GM12892 (cell line): ENCODE measurements at places on chromosomes 1 and 21.
A peak's percentile ranks its signal among the peaks of the same experiment; 100 is the strongest.

- DNase-seq, result no peak
Observed at GRCh38 chr1:11831945-11832725, 15.4 kb downstream of the NPPA start.

DNA sequence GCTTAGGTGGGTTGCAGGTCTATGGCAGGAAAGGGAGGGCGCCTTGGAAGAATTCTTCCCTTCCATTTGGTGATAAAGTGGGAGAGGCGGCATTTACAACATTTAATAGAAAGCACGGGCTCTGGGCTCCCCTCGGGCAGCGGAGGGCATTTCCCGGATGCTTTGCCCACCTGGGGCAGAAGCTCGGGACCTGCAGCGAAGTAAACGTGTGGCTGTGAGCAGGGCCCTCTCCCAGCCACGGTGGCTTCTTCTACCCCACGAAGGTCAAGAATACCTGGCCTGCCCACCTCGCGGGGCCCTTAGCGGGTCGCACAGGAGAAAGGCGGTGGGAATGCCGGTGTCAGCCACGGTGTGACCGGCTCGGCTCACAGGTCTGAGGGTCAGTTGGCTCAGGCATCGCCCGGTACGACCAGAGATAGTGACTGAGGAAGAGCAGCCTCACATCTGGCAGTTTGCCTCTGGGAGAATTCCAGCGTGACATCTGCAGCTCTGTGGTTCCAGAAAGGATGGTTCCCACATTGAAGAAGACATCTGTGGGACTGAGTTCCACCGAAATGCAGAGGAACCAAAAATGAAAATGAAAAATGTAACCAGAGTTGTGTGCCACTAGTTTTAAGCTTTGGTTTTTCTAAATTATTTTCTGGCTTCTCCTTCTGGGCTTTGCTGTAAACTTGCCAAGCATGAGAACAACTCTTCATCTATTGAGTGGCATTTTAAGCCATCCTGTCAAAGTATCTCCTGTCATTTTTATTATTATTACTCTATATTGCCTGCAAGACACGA is 720 bp upstream of the F3 start:
- no peak for DNase-seq

DNA sequence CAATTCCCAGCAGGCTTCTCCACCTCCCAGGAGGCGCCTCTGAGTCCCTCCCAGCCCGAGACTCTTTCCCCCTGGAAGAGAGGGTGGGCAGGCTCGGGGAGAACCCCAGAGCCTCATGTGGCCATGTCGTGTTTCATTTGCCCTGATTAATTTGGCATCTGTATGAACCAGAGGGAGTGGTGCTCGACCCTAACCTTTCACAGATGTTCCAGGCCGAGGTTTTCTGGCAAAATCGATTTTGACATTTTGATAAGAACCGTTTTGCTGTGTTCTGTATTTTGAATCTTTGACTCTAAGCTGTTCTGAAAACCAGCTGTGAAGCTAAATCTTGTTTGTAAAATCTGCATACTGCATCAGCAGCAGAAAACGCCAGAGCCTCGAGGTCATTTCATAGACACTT is 367.4 kb downstream of the CAMTA1 start:
- DNase-seq, result no peak

DNA sequence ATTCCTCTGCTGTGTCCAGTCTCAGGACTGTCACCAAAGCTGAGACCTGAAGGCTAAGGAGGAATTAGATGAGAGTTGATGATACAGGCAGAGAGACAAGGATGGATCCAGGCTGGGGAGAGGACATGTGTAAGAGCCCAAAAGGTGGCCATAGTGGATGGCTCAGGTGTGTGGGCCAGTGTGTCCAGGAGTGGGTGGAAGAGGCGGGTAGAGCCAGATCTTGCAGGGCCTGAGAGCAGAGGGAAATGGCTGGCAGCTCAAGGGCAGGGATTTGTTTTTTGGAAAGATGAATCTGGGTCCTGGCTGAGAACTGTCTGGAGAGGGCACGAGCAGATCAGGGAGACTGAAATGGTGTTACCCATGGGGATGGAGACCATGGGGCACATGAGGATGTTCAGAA is 38.1 kb downstream of the AZIN2 start:
- no peak for DNase-seq

DNA sequence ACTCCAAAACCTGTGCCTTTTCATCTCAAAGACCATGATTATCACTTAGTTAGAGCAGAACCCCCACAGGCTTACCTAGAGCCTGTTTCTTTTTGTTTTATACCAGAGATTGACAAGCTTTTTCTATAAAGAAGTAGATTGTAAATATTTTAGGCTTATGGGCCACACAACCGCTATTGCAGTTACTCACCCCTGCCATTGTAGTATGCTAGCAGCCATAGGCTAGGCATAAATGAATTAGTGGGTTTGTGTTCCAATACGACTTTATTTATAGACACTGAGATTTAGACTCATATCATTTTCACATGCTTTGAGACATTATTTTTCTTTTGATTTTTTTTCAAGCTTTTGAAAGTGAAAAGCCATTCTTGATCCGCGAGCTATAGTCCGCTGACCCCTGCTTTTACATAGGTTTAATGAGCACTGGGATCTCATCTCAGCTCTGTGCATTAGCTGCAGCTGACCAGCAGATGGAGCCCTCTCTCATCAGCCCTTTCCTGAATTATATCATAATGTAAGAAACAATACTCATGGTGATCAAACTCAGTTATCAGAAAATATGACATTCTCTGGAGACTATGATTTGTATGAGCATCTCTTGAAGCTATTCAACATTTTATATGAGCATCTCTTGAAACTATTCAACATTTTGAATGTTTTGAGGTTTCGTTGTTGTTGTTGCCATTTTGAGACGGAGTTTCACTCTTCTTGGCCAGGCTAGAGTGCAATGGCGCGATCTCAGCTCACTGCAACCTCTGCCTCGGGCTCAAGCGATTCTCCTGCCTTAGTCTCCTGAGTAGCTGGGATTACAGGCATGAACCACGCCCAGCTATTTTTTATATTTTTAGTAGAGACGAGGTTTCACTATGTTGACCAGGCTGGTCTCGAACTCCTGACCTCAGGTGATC is 111.9 kb upstream of the L1TD1 start:
- no peak for DNase-seq

DNA sequence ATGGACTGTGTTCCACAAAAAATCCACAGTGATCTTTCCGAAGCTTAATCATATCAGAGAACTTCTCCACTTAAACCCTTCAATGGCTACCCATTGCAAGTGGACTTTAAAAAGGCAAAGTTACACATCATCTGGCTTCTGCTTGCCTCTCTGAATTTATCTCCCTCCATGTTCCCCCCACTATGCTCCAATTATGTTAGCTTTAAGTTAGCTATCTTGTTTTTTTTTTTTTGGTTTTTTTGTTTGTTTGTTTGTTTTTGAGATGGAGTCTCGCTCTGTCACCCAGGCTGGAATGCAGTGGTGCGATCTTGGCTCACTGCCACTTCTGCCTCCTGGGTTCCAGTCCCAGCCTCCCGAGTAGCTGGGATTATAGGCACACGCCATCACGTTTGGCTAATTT is 166.4 kb upstream of the ADGRL2 start:
- no peak for DNase-seq

- no peak for DNase-seq
Observed at GRCh38 chr1:101278845-101279244, 42.0 kb downstream of the S1PR1 start.

DNA sequence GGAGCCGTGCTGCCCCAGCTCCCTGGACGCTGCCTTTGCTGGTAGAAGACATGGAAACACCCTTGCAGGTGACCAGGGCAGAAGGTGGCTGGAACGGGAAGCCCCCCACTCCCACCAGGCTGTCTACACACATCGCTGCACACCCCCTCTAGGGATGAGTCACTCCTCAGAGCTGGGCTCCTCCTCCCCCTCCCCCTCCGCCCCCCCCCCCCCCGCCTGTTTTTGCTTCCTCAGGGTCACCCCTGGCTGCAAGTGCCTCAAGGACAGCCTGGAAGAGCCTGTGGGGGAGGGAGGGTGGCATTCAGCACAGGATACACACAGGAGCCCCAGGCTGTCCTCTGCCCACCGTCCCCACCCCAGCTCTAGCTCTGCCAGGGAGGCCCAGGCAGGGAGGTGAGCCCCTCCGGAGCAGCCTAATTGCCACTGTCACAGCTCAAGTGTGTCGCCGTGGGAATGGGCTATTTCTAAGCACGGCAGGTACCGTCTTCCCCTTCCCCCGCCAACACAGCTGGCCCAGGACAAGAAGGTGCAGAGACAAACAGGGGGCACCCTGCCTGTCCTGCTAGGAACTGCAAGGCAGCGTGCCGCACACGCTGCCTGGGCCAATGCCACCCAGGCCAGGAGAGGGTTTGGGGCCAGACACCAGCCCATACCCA is 2.5 kb downstream of the FNDC10 start:
- peak; percentile 58 for DNase-seq

DNA sequence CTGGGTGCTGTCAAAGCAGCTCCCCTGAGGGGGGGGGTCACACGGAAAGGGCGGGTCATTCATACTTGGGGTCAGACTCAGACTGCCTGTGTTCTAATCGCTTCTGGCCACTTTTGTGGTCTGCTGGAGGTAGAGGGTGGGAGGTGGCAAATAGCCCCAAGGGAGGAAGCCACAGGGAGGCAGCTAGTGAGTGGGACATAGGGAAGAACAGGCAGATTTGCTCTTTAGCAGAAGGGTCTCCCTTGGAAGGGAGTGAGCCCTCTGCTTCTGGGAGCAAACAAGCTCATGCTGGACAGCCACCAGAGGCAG is 24.5 kb downstream of the ACOT11 start:
- DNase-seq, result no peak

DNA sequence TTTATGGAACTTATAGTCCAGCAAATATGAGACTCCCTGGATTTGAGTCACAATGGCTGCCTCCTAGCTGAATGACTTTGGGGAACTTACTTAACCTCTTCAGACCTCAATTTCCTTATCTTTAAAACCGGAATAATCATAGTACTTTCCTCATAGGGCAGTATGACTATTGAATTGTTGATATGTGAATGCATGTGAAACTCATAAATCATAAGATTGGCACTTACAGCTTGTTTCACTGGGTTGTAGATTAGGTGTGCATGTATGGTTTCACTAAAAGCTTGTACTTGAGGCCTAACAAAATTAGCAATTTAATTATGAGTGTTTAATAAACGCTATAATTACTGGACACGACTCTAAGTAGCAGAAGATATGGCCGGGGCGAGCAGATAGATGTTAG is 72.5 kb downstream of the ST6GALNAC5 start:
- DNase-seq, result no peak

GRCh38 chr1:232628335-232629249 is 1.3 kb downstream of the SIPA1L2 start:
- no peak for DNase-seq

DNA sequence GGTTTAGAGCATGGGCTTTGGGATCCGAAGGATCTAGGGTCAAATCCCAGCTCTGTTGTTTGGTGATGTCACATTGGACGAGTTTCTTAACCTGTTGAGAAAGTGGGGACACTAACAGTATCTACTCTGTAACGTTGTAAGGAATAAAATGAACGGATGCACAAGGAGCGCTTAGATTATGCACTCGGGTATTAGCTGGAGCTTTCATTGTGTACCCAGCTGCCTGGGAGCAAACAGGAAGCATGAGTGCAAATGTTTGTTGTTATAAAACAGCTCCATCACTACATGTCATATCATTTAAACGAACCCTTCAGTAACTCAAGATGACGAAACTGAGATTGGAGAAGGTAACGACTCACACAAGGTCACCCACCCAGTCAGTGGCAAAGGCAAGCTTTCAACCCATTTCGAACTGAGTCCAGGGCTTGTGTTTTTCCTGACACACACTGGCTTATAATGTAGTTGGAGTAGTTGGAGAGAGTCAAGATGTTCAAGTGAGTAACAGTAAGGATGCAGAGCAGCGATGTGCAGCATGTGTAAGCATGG is 16.2 kb upstream of the SLC6A17 start:
- no peak for DNase-seq

- no peak for DNase-seq
Observed at GRCh38 chr1:113652771-113653170, 106.5 kb downstream of the PHTF1 start.

- no peak for DNase-seq
Observed at GRCh38 chr1:66346057-66346795, 187.7 kb upstream of the SGIP1 start.

- no peak for DNase-seq
Observed at GRCh38 chr1:24990779-24991641, 60.9 kb upstream of the RUNX3 start.

GRCh38 chr1:110210604-110211495 is 736 bp downstream of the KCNC4 start:
- peak; percentile 37 for DNase-seq

GRCh38 chr1:15526021-15526489 is 593 bp upstream of the DNAJC16 start:
- DNase-seq, result no peak

DNA sequence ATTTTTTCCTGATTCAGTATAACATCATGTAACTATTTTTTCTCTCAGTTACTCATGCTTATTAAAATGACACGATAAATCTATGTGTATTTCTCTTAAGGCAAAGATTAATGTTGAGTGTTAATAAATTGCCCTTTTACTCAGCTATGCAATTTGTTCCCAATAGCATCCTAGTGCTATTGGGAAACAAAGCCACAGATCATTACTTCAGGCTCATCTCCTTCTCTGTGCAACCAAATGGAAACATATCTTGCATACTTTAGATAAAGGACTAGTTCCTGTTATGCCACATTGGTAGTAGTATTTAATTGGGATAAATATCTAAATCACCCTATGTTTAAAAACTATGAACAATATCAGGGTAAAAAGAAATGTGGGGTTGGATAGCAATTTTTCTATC is 106.2 kb downstream of the PLPPR4 start:
- DNase-seq, result no peak

DNA sequence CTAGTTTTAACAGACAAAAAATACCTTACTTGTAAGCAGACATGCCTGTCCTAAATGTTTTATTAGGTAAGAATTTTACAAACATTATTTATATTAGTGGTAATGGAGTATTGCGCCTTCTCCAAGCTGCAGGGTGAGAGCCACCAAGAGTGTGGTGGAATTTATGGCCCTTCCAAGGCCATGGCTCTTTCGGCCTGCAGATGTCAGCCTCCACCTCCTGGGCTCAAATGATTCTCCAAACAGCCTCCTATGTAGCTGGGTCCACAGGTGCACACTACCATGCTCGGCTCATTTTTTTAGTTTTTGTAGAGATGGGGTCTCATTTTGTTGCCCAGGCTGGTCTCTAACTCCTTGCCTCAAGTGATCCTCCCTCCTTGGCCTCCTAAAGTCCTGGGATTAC is 56.3 kb downstream of the ITGB3BP start:
- no peak for DNase-seq

DNA sequence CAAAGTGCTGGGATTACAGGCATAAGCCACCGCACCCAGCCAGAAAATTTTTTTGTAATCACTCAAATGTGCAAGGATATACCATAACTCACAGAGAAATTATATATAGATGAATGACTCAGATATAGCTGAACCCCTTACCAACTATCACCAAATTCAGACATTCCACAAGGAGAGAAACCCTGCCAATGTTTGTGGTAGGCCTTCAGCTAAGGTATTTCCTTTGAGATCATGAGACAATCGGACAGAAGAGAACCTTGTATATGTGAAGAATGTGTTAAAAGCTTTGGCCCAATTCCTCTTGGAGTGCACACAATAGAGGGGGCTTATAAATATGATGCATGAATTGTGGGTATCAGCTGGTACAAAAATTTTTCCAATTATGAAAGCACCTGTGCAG is 50.7 kb downstream of the ZNF684 start:
- no peak for DNase-seq
